ENCODE measurements at places on chromosomes 3 and 15.

DNA sequence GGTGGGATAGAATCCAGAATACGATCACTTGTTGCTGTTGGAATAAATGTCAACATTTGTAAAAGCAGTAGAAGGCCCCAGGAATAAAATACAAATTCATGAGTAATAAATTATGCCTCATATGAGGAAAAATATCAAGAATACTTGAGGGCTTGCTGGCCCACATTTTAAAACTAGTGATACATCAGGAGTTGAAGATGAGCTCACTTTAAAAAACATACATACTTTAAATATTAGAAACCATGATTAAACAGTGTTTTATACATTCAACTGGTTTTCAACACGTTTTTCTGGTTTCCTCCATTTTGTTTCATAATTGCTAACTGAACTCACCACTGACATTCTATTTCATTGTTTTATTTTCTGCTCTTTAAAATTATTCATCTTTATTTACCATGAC lies 141.4 kb downstream of the TFG start:
- no peak for ATAC-seq

DNA sequence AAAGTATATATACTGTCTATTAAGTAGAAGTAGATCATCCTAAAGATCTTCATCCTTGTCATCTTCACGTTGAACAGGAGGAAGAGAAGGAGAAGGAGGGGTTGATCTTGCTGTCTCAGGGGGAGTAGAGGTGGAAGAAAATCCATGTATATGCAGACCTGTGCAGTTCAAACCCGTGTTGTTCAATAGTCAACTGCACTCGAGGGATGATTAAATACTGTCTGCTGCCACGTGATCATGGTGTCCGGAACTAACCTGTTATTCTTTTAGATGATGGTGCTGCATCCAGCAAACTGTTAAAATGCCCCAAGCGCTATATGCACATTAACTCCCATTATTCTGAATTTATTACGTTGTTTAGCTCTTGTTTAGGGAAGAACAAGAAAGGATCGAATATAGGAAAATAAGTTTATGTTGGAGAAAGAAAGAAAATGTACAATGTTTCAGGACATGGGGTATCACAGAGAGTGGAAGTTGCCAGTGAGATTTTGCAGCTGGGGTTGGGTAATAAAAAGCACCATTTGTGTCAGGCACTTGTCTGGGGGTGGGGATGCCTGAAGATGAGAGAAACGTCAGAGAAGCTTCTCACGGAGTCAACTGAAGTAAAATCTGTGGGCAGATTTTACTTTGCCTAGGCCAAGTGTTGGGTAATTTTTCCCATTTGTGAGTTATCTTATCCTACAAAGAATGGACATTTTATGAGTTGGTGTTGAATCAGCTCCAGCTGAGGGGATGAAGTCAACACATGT lies 229.2 kb downstream of the RYR3 start:
- ATAC-seq, result no peak

GRCh38 chr3:143430568-143430967 lies 311.0 kb downstream of the CHST2 start:
- ATAC-seq, result no peak

GRCh38 chr3:100088735-100089368 lies 25.4 kb downstream of the FILIP1L start:
- ATAC-seq, result no peak

DNA sequence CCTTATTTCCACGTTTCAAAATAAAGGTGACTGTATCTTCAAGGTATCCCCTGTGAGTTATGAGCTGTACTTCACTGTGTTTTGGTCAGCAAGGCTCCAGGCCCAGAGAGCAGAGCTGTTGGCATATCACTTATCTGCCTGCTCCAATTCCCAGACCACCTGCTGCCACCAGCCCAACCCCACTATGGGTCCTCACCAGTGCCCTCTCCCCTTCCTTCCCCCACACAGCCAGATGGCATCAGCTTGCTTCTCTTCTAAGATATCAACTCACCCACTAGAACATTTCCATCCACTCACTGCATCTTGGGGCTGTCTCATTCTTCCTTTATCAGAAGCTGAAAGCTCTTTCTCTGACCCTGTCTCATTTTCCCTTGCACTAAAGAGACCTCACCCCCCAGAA lies 136.9 kb upstream of the EIF1B start:
- no peak for ATAC-seq

- ATAC-seq, result no peak
Observed at GRCh38 chr3:13700362-13700761, 151.4 kb downstream of the FBLN2 start.

- no peak for ATAC-seq
Observed at GRCh38 chr3:195768414-195768813, 43.3 kb downstream of the MUC4 start.

All from activated T-helper 17 cell treated with anti-CD3 and anti-CD28 coated beads, Interleukin-2, amount 50 U/mL, for 72 hours (primary cell).